ENCODE measurements at places on chromosomes 5 and 9.

- DNase-seq: peak; percentile 99
Observed at GRCh38 chr5:17249029-17249634, 31.7 kb downstream of the BASP1 start.

DNA sequence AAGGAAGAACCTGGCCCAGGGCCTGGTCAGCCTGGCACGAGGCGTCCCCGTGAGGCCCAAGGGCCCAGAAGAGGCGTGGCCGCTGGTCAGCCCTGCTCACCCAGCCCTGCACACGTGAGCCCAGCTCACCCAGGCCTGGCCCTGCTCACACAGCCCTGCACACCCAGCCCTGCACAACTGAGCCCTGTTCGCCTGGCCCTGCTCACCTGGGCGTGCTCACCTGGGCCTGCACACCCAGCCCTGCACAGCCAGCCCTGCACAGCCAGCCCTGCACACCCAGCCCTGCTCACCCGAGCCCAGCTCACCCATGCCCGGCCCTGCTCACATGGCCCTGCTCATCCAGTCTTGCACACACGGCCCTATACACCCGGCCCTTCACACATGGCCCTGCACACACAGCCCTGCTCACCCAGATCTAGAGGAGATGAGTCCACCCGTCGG is 2.1 kb downstream of the ZDHHC11 start:
- no peak for DNase-seq

- no peak for DNase-seq
Observed at GRCh38 chr9:125513303-125513667, 193.7 kb downstream of the MAPKAP1 start.

DNA sequence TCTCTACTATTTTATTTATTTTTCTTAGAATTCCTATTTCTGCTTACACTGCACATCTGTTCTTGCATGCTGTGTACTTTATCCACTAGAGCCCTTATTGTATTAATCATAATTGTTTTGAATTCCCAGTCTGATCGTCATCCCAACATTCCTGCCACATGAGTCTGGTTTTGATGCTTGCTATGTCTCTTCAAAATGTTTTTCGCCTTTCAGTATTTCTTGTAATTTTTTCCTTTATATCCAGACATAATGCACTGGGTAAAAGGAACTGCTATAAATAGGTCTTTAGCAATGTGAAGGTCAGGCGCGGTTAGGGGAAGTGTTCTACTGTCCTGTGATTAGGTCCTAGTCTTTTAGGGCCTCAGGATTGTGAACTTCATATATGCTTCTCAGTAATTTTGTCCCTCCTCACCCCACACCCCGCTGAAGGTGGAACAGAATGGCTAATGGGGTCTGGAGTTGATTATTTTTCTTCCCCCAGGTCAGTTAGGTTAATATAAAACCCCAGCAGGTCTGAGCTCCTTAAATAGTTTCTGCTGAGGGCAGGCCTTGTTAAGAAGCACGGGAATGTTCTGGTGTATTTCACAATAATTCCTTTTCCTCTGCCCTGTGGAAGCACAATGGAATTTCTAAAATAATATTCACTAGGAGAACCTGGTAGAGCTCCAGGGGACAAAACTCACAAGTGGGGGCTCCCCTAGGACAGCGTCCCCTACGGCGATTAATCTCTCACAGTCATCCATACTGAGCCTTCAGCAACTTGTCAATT is 146.6 kb upstream of the TUT7 start:
- DNase-seq: peak; percentile 97

DNA sequence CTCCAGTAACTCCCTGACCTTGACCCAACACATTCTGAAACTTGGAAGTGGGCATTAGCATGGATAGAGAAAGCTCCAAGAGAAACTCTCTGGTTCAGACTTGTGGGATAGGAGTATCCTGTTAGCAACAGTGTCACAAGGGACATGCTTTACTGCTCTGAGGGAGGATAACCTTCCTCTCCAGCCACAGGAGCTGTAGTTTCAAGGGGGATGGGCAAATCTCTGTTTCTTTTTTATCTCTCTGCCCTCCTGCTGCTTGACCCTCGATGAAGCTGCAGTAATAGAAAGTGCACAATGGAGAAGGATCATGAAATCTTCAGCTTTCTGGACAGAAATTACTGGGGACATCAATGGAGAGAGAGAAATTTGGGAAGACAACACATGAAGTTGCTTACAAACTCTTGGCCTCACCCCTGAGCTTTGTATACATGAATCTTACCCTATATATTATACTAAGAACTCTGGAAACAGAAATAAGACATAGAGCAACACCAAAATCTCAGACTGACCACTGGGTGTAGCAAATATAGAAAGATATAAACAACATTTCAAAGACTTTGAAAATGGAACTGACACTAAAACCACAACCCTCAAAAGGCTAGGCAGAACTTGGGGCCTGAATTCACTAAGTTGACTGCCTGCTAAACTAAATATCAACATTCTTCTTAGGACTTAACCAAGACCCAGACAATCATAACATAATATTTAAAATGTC is 471.0 kb upstream of the MEF2C start:
- DNase-seq: no peak

GRCh38 chr5:32013658-32014057 is 160.5 kb downstream of the GOLPH3 start:
- DNase-seq: no peak

GRCh38 chr5:35799753-35800152 is 56.9 kb upstream of the IL7R start:
- peak; percentile 79 for DNase-seq

- DNase-seq: no peak
Observed at GRCh38 chr9:134058716-134059115, 9.1 kb downstream of the BRD3 start.

- DNase-seq: no peak
Observed at GRCh38 chr9:138045541-138046490, 168.2 kb downstream of the CACNA1B start.

DNA sequence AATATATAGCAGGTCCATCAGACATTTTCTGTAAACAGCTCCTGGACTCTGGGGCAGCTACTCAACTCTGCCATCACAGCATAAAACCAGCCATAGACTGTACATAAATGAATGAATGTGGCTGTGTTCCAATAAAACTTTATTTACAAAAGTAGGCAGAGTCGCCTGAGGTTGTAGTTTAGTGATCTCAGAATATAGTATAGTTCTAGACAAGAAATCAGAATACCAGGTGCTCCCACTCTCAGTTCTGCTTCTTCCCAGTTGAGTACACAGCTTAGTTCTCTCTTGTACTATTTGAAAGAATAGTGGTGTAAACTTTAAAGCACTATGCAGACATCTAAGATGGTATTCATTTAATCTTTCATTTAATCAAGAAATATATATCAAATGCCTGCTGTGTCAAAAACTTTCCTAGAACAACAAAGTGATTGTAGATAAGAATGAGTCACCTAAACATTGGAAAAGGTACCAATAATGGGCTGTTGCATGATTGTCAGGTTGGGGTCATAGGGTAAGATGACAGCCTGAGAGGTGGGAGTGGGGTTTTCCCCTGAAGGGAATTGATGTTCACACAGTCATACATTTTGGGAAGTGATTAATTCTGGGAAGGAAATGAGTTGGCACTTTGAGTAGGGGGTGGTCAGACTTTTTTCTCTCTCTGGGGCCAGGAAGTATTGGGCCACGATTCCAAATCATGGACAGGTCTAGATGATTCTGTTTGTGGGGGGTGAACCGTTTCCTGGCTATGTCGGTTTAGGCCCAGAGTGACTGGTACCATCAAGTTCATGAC is 37.0 kb downstream of the TNFSF8 start:
- no peak for DNase-seq

GRCh38 chr5:102922799-102923477 is 167.8 kb downstream of the PAM start:
- DNase-seq: no peak

GRCh38 chr5:24535646-24536045 is 109.1 kb downstream of the CDH10 start:
- no peak for DNase-seq

DNA sequence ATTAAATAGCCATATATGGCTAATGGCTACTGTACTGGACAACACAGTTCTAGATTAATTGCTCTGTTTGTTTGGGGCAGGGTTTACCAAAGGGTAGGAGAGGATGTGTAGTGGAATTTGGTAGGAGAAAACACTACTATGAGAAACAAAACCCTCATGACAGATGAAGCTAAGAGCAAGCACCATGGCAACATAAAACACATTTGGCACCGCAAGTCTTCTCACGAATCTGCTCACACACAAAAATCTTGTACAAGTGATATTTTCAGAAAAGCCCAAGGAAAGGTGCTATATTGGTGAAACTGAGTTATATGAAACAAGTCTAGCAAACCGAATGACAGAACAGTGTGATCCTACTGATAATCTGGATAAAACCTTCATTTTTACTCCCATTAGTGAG is 38.5 kb downstream of the CSF2 start:
- no peak for DNase-seq

GRCh38 chr9:110126986-110127864 is 80.7 kb downstream of the C9orf152 start:
- peak; percentile 68 for DNase-seq

GRCh38 chr9:124743686-124744348 is 27.3 kb downstream of the NR6A1 start:
- DNase-seq: peak; percentile 37

DNA sequence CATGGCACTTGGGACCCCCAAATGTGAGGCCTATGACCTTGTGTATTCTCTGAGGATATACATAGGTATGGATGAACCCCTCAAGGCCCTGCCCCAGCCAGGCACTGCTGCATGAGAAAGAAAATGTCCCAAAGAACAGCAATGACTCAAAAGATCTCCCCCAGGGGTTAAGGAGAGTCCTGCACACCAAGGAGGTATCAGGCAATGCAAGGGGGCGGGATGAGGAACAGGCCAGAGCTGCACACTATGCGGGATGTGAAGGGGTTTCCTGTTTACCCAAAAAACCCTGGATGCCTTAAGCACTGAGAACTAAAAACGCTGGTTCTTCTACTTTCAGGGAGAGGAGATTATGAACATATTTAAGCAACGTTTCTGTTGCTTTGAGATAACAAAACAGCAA is 3.4 kb downstream of the RAPGEF1 start:
- no peak for DNase-seq

DNA sequence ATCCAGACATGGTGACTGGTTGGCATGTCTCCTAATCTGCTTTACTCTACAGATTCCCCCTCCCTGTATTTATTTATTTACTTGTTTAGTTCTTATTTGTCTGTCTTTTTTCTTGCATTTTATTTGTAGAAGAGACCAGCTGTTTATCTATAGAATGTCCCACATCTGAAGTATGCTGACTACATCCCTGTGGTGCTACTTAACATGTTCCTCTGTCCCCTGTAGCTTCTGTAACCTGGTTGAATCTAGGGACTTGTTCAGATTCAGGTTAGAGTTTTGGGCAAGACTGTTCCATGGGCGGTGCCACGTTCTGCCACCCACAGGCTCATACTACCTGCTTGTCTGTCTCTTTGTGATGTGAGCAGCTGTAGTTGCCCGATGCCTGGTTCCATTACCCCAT is 23.5 kb downstream of the DUSP1 start:
- no peak for DNase-seq

GRCh38 chr5:35094948-35095347 is 47.2 kb upstream of the AGXT2 start:
- no peak for DNase-seq

DNA sequence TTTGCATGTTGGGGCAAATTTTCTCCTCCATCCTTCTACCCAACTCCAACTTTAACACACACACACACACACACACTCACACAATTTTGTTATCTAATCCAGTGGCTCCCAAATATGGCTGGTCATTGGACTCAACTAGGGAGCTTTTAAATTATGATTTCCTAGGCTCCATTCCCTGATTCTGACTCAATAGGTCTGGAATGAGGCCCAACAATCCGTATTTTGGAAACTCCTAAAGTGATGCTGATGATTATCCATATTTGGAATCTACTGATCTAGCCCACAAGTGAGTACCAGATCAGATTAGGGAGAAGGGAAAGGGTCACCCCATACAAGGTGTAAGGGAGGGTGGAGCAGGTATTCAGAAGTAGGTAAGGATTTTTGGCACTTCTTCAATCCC is 309.7 kb downstream of the TLE1 start:
- peak; percentile 67 for DNase-seq

DNA sequence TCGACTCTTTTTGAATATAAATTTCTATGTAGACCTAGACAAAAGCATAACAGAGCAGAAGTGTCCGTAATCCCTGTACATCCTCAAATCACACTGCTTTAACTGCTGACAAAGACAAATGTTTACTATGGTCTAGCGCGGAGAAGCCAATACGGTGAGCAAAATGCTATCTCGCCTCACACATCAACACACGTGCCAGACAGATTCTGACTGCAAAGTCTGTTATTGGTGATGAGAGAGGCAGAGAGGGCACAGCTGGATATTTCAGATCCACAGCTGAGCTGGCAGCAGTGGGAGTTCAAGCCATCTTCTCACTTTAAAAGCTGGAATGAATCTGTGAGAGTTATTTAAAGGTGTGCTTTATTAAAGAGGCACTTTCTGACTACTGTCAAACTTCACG is 124.3 kb downstream of the ARL15 start:
- no peak for DNase-seq

DNA sequence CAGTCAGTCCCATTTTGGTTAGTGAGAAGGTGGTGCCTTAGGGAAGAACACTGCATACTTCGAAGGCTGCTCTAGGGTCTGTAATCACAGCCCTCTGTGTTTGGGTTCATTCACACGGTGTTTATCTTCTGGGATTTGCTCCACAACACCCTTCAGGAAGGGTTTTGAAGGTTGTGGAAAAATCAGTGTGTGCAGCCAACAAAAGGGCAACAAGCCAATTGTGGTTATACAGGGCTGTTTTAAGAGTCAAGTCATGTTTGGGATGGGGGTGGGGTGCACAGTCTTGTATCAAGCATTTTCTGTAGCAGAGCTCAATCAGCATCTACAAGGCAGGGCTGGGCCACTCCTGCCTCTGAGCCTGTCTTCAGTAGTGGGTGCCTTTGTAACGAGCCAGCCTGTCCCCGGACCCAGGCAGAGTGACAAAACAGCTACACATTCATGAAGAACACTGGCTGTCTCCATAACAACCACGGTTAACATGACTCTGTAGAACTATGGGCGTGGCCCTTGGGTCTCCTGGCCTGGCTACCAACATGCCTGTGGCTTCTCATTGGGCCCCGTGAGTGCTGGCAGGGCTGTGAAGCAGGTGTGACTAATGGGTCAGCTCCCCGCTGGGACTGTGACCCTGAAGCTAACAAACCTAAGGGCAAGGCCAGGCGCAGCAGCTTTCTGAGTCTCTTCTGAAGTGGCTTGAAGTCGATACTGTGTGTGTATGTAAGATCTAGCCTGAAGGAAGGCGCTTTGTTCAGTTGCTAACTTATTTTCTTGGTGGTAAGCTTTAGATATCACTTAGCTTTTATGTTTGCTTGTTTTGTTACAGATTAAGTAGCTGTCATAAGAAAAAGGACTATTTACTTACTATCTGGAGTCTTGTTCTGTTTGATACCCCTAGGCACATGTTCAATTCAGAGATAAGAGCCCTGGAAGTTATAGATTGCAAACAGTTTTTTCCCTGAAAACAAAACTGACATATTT is 27.9 kb upstream of the GOLM1 start:
- peak; percentile 67 for DNase-seq

DNA sequence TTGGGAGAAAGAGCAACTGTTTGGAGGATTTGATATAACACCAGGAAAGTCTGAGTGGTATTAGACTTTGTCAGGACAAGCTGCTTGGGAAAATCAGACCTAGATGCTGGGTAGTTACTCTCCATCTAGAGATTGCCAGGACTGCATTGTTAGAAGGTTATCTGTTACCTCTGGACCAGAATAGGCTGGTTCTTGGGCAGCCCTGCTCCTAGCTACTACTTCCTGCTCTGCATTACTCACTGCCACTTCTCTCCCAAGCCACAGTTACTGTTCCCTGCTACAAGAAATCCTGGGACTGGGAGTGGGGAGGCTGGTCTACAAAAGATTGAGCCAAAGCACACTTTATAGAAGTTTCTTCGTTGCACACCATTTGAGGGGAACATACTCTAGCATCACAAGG is 95.5 kb upstream of the KCNN2 start:
- no peak for DNase-seq

All from fibroblast of skin of back (primary cell).